ENCODE measurements at places on chromosomes 12 and 14. TPM values are rescaled to one million over a fixed set of nuclear protein-coding genes. Genes with fewer than 3 reads are reported as not detected.

GRIP1 gene
- 0.94 TPM for total RNA-seq

TAS2R31 gene
- 3.9 TPM for total RNA-seq

TGM1 gene
- total RNA-seq, result 4.2 TPM

PSMC6 gene
- total RNA-seq, result 117 TPM

MANSC4 gene
- total RNA-seq, result not detected

ITGB7 gene
- total RNA-seq, result 49.8 TPM
